ENCODE measurements at places on chromosomes 7 and 10. TPM values are rescaled to one million over a fixed set of nuclear protein-coding genes. Genes with fewer than 3 reads are reported as not detected.
A peak's percentile ranks its signal among the peaks of the same experiment; 100 is the strongest.

GRCh38 chr10:16779384-16779915, 37.8 kb downstream of the RSU1 start:
- H3K36me3 ChIP-seq, result no peaks in the 10 kb centered on the region
- H3K4me3 ChIP-seq, result no peak overlapping the region
- no peaks in the 10 kb centered on the region for H3K27me3 ChIP-seq
- peak; percentile 5 for DNase-seq
- H3K27ac ChIP-seq, result no peak overlapping the region

GRCh38 chr10:63206576-63206975, 73.4 kb downstream of the NRBF2 start:
- peak overlapping the region; percentile 82 for H3K27ac ChIP-seq
- DNase-seq, result peak; percentile 45
- H3K27me3 ChIP-seq, result no peaks in the 10 kb centered on the region

The CPED1 gene
- total RNA-seq, result 3.2 TPM

- H3K4me3 ChIP-seq, result no peak overlapping the region
- H3K27me3 ChIP-seq, result no peaks in the 10 kb centered on the region
- DNase-seq, result peak; percentile 17
- H3K4me1 ChIP-seq, result peaks cover 32% of the 10 kb centered on the region
- H3K27ac ChIP-seq, result peak overlapping the region; percentile 1
- no peaks in the 10 kb centered on the region for H3K36me3 ChIP-seq
Observed at GRCh38 chr10:74437822-74438221, 286.8 kb downstream of the ADK start.

GRCh38 chr7:112084520-112084971, 121.7 kb downstream of the DOCK4 start:
- H3K4me3 ChIP-seq, result no peak overlapping the region
- no peaks in the 10 kb centered on the region for H3K36me3 ChIP-seq
- no peaks in the 10 kb centered on the region for H3K4me1 ChIP-seq
- H3K27ac ChIP-seq, result no peak overlapping the region

The TDRD1 gene
- total RNA-seq, result not detected

- DNase-seq, result no peak
- H3K4me3 ChIP-seq, result no peak overlapping the region
- H3K4me1 ChIP-seq, result peaks cover 7% of the 10 kb centered on the region
- H3K27me3 ChIP-seq, result no peaks in the 10 kb centered on the region
- no peaks in the 10 kb centered on the region for H3K36me3 ChIP-seq
Observed at GRCh38 chr10:131753336-131753735, 147.5 kb upstream of the PPP2R2D start.

- H3K4me3 ChIP-seq, result no peak overlapping the region
- H3K27me3 ChIP-seq, result no peaks in the 10 kb centered on the region
- DNase-seq, result no peak
- H3K36me3 ChIP-seq, result no peaks in the 10 kb centered on the region
- H3K4me1 ChIP-seq, result peaks cover 34% of the 10 kb centered on the region
Observed at GRCh38 chr10:44193567-44194220, 191.2 kb downstream of the CXCL12 start.

The SPDYE8 gene
- not detected for total RNA-seq

The RET gene
- 0.09 TPM for total RNA-seq

The SDK1 gene
- 16.5 TPM for total RNA-seq

- H3K27me3 ChIP-seq, result no peaks in the 10 kb centered on the region
- no peaks in the 10 kb centered on the region for H3K36me3 ChIP-seq
Observed at GRCh38 chr10:30176182-30176581, 116.8 kb upstream of the JCAD start.

- DNase-seq, result no peak
- H3K4me1 ChIP-seq, result no peaks in the 10 kb centered on the region
- H3K4me3 ChIP-seq, result no peak overlapping the region
- no peaks in the 10 kb centered on the region for H3K36me3 ChIP-seq
Observed at GRCh38 chr10:131848296-131848695, 52.5 kb upstream of the PPP2R2D start.

The TMEM176A gene
- total RNA-seq, result 18.2 TPM

GRCh38 chr7:136016649-136017395, 39.7 kb upstream of the MTPN start:
- no peaks in the 10 kb centered on the region for H3K36me3 ChIP-seq
- no peak overlapping the region for H3K27ac ChIP-seq
- H3K4me1 ChIP-seq, result no peaks in the 10 kb centered on the region

- DNase-seq, result no peak
- no peaks in the 10 kb centered on the region for H3K27me3 ChIP-seq
- H3K27ac ChIP-seq, result peak overlapping the region; percentile 70
- no peaks in the 10 kb centered on the region for H3K36me3 ChIP-seq
- peaks cover 24% of the 10 kb centered on the region for H3K4me1 ChIP-seq
Observed at GRCh38 chr10:92121686-92122492, 169.0 kb downstream of the CPEB3 start.

DNA sequence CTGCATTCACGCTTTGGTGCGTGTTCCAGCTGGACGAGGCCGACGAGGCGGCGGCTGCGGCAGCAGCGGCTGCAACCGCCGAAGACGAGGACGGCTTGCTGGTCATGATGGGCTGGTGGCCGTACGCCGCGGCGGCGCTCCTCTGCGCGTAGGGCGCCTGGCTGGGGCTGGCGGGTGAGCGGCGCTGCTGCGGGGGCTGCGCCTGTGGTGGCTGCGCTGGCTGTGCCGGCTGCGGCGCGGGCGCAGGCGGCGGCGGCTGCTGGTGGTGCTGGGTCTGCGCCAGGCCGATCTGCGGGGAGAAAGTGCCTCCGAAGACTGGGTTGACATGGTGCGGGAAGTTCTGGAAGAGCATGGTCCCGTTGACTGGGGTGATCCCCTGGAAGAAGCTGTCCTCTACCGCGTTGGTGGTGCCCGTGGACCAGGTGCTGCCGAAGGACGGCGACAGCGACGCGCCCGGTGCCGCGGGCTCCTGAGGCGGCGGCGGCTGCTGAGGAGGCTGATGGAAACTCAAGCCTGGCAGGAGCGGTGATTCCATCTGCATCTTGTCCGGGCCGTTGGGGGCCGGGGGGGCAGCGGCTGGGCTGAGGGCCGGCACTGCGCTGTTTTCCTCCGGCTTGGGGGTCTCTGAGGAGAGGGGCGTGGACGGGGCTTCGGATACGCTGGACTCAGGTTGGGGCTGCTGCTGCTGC, 51.1 kb downstream of the CPEB3 start:
- H3K4me1 ChIP-seq, result peaks cover 34% of the 10 kb centered on the region
- H3K36me3 ChIP-seq, result no peaks in the 10 kb centered on the region
- peak; percentile 61 for DNase-seq
- H3K27me3 ChIP-seq, result no peaks in the 10 kb centered on the region
- peak overlapping the region; percentile 69 for H3K4me3 ChIP-seq
- H3K27ac ChIP-seq, result peak overlapping the region; percentile 97

- H3K27ac ChIP-seq, result no peak overlapping the region
- H3K27me3 ChIP-seq, result no peaks in the 10 kb centered on the region
Observed at GRCh38 chr10:84563355-84563754, 235.0 kb downstream of the CCSER2 start.

The IL15RA gene
- 0.27 TPM for total RNA-seq

DNA sequence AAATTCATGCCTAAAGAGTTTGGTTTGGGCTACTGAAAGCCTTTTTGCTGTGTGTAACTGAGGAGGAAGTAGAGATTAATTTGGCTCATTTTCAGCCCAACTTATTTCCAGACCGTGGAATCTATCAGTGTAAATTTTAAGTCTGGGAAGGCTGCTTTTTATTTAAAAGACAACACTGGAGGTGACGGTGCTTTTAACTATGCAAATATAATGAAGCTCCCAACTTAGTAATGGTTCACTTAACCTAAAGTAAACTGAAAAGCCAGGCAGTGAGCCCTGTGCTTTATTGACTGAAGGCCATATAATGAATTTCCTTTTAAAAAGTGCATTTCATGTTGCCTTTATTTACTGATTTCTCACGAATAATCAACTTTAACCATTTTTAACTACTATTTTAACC, 127.2 kb downstream of the NPY start:
- no peak for DNase-seq
- no peaks in the 10 kb centered on the region for H3K36me3 ChIP-seq
- no peaks in the 10 kb centered on the region for H3K4me1 ChIP-seq

DNA sequence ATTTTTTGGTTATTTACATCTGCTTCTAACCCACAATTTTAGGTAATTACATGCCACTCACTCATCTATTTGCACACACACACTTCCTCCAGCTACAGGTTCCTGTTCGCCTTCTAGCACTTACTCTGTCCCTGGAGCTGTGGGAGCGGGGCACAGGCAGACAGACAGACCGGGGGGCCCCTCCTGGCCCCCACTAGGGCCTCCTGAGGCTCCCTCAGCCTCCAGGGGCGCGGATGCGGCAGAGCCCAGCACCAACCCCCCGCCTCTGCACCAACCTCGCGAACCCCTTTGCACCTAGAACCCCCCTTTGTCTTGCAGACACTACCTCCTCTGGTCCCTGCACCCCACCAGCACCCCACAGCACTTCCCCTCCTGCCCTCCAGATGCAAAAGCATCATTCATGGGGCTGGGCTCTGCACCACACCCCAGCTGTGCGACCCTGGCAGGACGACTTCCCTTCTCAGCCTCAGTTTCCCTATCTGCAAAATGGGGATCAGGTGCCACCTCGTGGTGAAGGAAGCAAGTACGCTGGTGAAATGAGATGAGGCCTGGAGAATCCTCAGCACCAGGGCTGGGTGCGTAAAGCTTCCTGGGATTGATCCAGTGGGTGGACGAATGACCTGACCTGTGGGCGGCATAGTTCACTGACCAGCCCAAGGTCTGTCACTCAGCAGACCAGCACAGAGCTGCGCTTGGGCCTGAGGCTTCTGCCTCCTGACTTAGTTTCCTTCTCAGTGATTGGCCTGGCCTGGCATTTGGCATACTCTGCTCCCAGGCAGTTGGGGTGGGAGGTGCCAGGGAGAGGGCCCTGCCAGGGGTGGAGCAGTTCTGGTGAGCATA, 37.9 kb downstream of the ELFN1 start:
- no peak overlapping the region for H3K4me3 ChIP-seq
- H3K4me1 ChIP-seq, result peaks cover 6% of the 10 kb centered on the region
- no peaks in the 10 kb centered on the region for H3K27me3 ChIP-seq
- H3K36me3 ChIP-seq, result no peaks in the 10 kb centered on the region
- H3K27ac ChIP-seq, result no peak overlapping the region
- no peak for DNase-seq

DNA sequence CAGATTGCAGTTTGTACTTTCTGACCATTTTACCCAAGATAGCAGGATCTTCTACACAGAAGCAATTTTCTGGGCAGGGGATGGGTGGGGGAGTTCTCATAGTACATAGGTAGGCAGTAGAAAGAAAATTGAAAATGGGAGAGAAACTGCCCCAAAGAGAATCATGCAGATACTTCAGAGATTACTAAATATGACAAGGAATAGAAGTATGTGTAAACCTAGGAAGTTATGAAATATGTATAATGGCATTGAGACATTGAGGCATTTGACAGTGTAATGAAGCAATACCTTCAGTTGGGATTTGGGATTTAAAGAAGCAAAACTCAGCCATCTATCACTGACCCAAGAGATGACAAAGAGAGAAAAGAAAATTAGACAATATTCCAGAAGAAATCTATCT, 233.0 kb downstream of the PTN start:
- peak; percentile 26 for DNase-seq
- no peaks in the 10 kb centered on the region for H3K27me3 ChIP-seq
- no peaks in the 10 kb centered on the region for H3K36me3 ChIP-seq
- H3K4me3 ChIP-seq, result no peak overlapping the region
- peaks cover 8% of the 10 kb centered on the region for H3K4me1 ChIP-seq
- no peak overlapping the region for H3K27ac ChIP-seq

The NUP42 gene
- total RNA-seq, result 27.3 TPM

The SLC29A3 gene
- 3.5 TPM for total RNA-seq

The TEX47 gene
- total RNA-seq, result not detected

DNA sequence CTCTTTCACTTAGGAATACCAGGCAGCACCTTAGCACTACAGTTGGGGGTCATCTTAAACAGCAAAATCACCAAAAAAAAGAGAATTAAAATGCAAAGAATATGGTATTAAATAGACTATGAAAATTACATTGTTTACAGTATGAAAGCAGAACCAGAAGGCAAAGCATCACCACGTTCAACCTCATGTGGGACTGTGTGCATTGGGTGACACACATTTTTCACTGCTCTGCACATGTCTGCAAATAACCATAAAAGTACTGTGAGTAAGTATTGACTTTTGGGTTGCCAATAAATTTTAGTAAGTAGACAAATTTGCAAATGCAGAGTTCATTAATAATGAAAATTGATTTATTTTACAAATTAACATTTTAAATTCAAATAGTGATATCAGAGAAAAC, 232.1 kb upstream of the ZWINT start:
- DNase-seq, result no peak
- H3K4me1 ChIP-seq, result no peaks in the 10 kb centered on the region
- no peak overlapping the region for H3K27ac ChIP-seq
- H3K27me3 ChIP-seq, result no peaks in the 10 kb centered on the region
- H3K36me3 ChIP-seq, result no peaks in the 10 kb centered on the region

DNA sequence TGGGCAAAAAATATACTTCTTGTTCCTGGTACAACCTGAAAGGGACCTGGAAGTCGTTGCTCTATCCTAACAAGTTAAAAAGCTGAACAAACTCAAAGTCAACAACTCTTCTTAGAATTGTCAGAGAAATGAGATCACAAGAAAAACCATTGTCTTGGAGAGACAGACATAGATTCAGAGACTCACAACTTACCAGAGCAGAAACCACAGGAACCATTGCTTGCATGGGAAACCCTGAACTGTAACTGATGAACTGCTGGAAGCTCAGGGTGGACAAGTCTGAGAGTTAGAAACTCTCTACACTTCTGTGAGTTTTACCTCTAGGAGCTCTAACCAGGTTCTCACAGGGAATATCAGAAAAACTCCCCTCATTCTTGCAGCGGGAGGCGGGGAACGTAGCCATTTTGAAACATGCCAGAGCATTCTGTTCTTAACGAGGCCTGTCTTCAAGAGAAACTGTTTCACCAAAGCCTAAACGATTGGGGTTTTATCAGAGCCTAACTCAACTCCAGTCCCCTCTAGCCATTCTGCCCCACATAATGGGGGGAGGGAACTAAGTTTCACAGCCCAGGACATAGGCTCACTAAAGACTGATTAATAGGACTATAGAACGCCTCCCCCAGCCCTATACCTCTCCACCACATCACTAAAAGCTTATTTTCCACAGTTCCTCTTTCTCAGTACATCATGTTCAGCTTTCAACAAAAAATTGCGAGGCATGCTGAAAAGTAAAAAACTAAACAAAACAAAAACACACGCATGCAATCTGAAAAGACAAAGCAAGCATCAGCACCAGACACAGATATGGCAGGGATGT, 12.0 kb upstream of the GSDME start:
- H3K36me3 ChIP-seq, result no peaks in the 10 kb centered on the region
- no peak for DNase-seq
- no peak overlapping the region for H3K4me3 ChIP-seq
- H3K27me3 ChIP-seq, result no peaks in the 10 kb centered on the region
- peaks cover 20% of the 10 kb centered on the region for H3K4me1 ChIP-seq
- H3K27ac ChIP-seq, result no peak overlapping the region

DNA sequence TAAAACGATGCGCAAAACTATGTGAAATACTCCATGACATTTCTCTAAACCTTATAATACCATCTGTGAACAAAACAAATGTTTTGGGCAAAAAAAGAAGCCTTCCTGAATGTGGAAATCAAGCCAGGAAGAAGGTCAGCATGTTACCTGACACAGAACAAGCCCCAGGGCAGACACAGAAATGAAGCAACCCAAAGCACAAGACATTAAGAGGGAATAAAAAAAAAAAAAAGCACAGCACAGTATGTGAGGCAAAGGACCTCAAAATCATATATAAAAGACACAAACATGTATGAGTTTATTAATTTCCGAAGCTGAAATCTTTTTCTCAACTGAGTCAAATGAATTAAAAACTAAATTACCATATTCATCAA, 161.8 kb downstream of the SKIDA1 start:
- H3K4me1 ChIP-seq, result peaks cover 17% of the 10 kb centered on the region
- H3K27me3 ChIP-seq, result no peaks in the 10 kb centered on the region
- H3K36me3 ChIP-seq, result no peaks in the 10 kb centered on the region
- no peak overlapping the region for H3K4me3 ChIP-seq

GRCh38 chr7:95324431-95324830, at the start of gene PON1:
Gene PON1 (minus strand): TSS chr7:95324532. CDS start chr7:95324475, 57 bp downstream.
- no peaks in the 10 kb centered on the region for H3K4me1 ChIP-seq
- H3K27ac ChIP-seq, result no peak within 1 kb of the TSS
- H3K4me3 ChIP-seq, result no peak within 1 kb of the TSS
- no peaks in the 10 kb centered on the region for H3K36me3 ChIP-seq

The ST7 gene
- 74.2 TPM for total RNA-seq

All from cardiac muscle cell (in vitro differentiated cells and primary cell).